ENCODE measurements at places on chromosomes 3 and 15. TPM values are rescaled to one million over a fixed set of nuclear protein-coding genes. Genes with fewer than 3 reads are reported as not detected.

DNA sequence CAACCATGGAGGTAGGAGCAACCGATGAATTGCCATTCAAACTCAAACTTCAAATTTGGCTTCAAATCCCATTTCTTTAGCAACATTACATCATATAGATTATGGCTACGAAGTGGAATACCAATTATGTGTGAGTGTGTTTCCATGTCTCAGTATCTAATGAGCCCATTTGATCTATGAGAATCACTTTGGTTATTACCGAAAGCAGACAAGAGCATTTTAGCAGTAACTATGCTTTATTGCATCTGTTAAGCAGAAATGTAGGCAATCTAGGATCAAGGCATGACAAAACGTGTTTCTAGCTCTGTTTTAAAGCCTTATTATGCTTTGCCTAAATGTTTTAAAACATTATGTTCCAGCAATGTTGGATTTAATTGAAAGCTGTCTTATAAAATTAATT, 581.9 kb upstream of the TGFBR2 start:
- H3K36me3 ChIP-seq, result no peaks in the 10 kb centered on the region
- no peaks in the 10 kb centered on the region for H3K4me1 ChIP-seq
- no peaks in the 10 kb centered on the region for H3K27me3 ChIP-seq
- no peak overlapping the region for H3K27ac ChIP-seq

C3orf85 gene
- total RNA-seq, result not detected

IL17RB gene
- total RNA-seq, result 8.7 TPM

DNA sequence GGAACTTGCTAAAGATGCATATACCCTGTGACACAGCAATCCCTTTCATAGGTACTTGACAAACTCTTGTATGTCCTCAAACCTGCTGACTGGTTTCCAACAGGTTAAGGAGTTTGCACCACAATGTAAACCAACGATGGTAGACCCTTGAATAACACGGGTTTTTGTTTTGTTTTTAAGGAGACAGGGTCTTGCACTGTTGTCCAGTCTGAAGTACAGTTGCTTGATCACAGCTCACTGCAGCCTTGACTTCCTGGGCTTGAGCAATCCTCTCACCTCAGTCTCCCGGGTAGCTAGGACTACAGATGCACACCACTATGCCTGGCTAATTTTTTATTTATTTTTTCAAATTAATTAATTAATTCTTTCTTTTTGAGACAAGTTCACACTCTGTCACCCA, 23.3 kb downstream of the SIN3A start:
- H3K36me3 ChIP-seq, result peaks cover 63% of the 10 kb centered on the region
- DNase-seq, result no peak
- H3K4me3 ChIP-seq, result no peak overlapping the region
- no peaks in the 10 kb centered on the region for H3K4me1 ChIP-seq
- no peaks in the 10 kb centered on the region for H3K27me3 ChIP-seq

- DNase-seq, result no peak
- H3K4me3 ChIP-seq, result no peak overlapping the region
- no peaks in the 10 kb centered on the region for H3K4me1 ChIP-seq
- H3K36me3 ChIP-seq, result no peaks in the 10 kb centered on the region
Measured at GRCh38 chr15:86021281-86022264, 58.1 kb upstream of the AGBL1 start.

GRCh38 chr3:4693620-4694019, 200.5 kb downstream of the ITPR1 start:
- H3K4me3 ChIP-seq, result no peak overlapping the region
- no peak for DNase-seq
- no peaks in the 10 kb centered on the region for H3K27me3 ChIP-seq
- H3K27ac ChIP-seq, result no peak overlapping the region
- peaks cover 8% of the 10 kb centered on the region for H3K4me1 ChIP-seq

DNA sequence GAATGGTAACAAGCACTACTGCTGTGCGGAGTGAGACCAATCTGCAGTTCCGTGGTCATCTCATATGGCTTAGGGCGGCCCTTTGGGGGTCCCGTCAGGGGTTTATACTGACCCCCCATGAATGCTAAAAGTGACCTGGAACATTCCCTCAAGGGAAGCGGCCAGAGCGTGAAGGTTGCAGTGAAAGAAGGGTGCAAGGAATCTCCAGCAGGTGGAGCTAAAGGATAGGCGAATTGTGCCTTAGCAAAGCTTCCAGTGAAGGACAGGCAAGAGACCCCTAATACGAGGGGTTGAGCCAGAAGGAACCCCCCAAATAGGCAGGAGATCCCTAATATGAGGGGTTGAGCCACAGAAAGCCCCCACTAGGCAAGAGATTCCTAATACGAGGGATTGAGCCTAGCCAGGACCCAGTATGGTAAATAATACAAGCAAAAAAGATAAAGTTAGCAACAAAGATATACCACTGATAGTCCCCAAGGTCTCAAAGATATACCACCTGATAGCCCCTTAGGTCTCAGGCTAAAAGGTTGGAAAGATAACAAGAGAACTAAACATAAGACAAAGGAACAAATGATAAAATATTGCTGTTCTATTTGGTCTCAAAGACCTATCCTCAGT, 32.8 kb downstream of the ZNF589 start:
- H3K4me3 ChIP-seq, result no peak overlapping the region
- H3K27me3 ChIP-seq, result no peaks in the 10 kb centered on the region
- H3K27ac ChIP-seq, result no peak overlapping the region
- peaks cover 12% of the 10 kb centered on the region for H3K36me3 ChIP-seq
- no peak for DNase-seq

DNA sequence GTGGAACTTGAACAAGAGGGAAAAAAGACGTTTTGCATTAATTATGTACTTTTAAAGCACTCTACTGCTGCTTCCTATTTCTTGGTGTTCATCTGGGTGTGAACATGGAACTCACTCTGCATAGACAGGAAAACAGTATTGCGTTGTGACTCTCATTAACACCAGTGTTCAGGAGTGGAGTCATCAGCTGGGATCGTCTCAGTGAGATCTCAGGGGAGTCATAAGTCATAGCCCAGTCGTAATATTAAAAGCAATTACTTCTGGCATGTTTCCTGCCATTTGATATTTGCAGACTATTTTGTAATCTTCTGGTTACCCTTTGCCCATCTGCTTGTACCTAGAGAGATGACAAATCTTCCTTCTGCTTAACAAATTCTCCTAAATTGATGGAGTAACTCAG, 462.0 kb upstream of the ATP11B start:
- H3K27ac ChIP-seq, result no peak overlapping the region
- no peak overlapping the region for H3K4me3 ChIP-seq
- no peak for DNase-seq
- H3K27me3 ChIP-seq, result no peaks in the 10 kb centered on the region
- no peaks in the 10 kb centered on the region for H3K4me1 ChIP-seq
- H3K36me3 ChIP-seq, result no peaks in the 10 kb centered on the region

PP2D1 gene
- not detected for total RNA-seq

DNA sequence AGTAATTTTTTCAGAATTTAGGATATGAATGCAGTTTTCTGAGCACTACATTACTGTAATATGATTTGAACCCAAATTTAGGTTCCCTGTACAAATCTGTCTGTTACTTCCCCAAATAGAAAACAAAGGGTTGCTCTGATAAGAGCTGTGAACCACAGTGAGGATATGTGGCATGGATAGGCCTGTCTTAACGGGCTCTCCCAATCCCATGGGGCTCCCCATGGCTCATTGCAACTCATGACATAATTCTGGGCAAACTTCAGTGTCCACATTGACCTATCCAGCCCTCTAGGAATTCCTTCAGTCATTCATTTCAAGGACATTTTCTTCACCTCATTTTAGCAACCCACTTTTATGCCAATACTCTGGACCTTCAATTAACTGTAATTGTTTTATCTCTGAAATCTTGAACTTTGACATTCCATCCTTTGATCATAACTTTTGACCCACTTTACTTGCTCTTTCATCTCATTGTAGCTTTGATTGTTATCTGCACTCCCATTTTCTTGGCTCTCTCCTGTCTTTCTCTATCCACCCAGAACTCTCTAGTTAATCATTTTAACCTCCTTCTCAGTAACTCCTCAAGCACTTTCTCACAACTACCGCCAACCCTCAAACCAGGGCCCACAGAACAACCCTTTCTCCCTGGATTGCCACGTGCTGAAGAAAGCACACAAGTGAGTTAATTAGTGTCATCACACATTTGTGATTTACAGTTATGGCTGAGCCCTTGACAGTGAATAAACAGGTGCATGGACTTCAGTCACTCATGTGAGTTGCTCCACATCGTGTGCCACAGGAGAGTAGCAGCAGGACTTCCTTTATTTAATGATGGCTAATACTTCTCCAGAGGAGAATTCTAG, 94.9 kb upstream of the AADACL2 start:
- DNase-seq, result no peak
- H3K27ac ChIP-seq, result no peak overlapping the region
- no peaks in the 10 kb centered on the region for H3K27me3 ChIP-seq
- no peaks in the 10 kb centered on the region for H3K4me1 ChIP-seq
- no peaks in the 10 kb centered on the region for H3K36me3 ChIP-seq

GRCh38 chr15:36430726-36431265, 148.6 kb upstream of the CDIN1 start:
- H3K27ac ChIP-seq, result no peak overlapping the region
- no peak for DNase-seq
- H3K27me3 ChIP-seq, result no peaks in the 10 kb centered on the region

- H3K36me3 ChIP-seq, result no peaks in the 10 kb centered on the region
- no peak overlapping the region for H3K4me3 ChIP-seq
- H3K4me1 ChIP-seq, result peaks cover 25% of the 10 kb centered on the region
- H3K27ac ChIP-seq, result peak overlapping the region; percentile 28
- DNase-seq, result peak; percentile 76
Measured at GRCh38 chr15:67175643-67176071, 78.8 kb downstream of the AAGAB start.

UBR1 gene
- 26.8 TPM for total RNA-seq

DNA sequence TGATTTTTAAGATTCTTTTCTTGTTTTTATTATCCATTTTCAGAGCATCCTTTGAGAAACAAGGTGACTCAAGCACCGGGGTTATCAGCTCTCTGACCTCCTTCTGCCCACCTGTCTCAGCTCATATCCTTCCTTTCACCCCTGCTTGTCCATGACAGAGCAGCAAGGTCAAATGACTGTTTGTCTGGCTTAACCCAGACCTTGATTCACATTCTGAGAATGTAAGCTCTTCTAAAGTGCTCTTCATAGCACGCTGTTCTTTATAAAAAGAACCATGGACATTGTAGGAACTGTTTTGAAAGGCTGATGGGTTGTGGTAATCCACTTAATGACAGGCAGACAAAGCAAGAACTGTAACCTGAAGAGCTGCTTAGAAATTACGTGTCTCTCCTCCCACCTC, 122.5 kb downstream of the CHST2 start:
- no peaks in the 10 kb centered on the region for H3K27me3 ChIP-seq
- H3K4me1 ChIP-seq, result no peaks in the 10 kb centered on the region
- H3K27ac ChIP-seq, result no peak overlapping the region
- no peak for DNase-seq

- H3K4me1 ChIP-seq, result peaks cover 24% of the 10 kb centered on the region
- no peak for DNase-seq
- no peak overlapping the region for H3K4me3 ChIP-seq
Measured at GRCh38 chr3:179196098-179196497, 47.9 kb downstream of the PIK3CA start.

- no peak overlapping the region for H3K27ac ChIP-seq
- H3K4me1 ChIP-seq, result no peaks in the 10 kb centered on the region
- H3K36me3 ChIP-seq, result no peaks in the 10 kb centered on the region
- H3K27me3 ChIP-seq, result no peaks in the 10 kb centered on the region
- H3K4me3 ChIP-seq, result no peak overlapping the region
- DNase-seq, result no peak
Measured at GRCh38 chr3:54137311-54137710, 15.0 kb downstream of the CACNA2D3 start.

GRCh38 chr3:172036541-172037215, 2.7 kb upstream of the FNDC3B start:
- H3K36me3 ChIP-seq, result no peaks in the 10 kb centered on the region
- no peak overlapping the region for H3K4me3 ChIP-seq
- no peak for DNase-seq
- H3K27ac ChIP-seq, result no peak overlapping the region
- no peaks in the 10 kb centered on the region for H3K27me3 ChIP-seq

DNA sequence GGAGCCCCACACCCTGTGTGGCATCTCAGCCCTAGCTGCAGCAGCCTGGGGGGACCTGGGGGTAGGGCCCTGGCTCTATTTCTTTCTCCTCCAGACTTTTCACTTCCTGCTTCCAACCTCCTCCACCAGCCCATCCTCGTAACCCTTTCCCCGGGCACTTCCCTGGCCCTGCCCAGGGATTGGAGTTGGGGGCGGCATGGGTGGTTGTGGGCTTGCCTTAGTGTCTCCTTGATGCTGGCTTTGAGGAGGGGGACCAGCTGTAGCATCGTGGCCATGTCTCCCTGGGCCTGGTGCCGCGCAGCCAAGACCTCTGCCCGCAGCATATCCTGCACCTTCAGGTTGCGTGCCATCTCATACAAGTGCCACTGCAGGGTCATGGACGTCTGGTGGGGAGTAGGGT, 28.1 kb downstream of the CYP11A1 start:
- H3K27ac ChIP-seq, result peak overlapping the region; percentile 36
- H3K4me3 ChIP-seq, result no peak overlapping the region
- H3K4me1 ChIP-seq, result peaks cover 6% of the 10 kb centered on the region
- no peaks in the 10 kb centered on the region for H3K27me3 ChIP-seq
- H3K36me3 ChIP-seq, result no peaks in the 10 kb centered on the region

DNA sequence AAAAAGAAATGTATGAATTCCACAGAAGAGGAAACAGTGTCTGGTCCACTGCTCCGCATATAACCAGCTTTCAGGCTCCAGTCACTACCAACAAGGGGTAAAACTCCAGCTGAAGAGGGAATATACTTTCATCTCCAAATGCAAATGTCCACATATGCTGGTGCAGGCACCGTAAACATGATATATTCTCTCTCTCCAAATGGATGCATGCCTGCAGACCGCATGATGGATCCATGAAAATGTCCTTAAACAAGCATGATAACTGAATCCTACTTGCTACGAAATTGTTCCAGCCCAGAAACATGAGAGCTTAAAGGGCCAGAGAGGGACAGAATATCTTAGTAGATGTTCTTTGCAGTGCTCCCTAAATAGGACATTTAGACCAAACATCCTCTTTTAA, 150.3 kb upstream of the FEZF2 start:
- no peak for DNase-seq
- no peaks in the 10 kb centered on the region for H3K4me1 ChIP-seq
- H3K27ac ChIP-seq, result no peak overlapping the region
- no peaks in the 10 kb centered on the region for H3K36me3 ChIP-seq
- H3K27me3 ChIP-seq, result no peaks in the 10 kb centered on the region
- no peak overlapping the region for H3K4me3 ChIP-seq

ZNF662 gene
- 5.0 TPM for total RNA-seq
